ENCODE measurements at places on chromosomes 11 and 22. TPM values are rescaled to one million over a fixed set of nuclear protein-coding genes. Genes with fewer than 3 reads are reported as not detected.

- no peak for DNase-seq
Measured at GRCh38 chr11:130157101-130157500, 2.5 kb upstream of the ST14 start.

DNA sequence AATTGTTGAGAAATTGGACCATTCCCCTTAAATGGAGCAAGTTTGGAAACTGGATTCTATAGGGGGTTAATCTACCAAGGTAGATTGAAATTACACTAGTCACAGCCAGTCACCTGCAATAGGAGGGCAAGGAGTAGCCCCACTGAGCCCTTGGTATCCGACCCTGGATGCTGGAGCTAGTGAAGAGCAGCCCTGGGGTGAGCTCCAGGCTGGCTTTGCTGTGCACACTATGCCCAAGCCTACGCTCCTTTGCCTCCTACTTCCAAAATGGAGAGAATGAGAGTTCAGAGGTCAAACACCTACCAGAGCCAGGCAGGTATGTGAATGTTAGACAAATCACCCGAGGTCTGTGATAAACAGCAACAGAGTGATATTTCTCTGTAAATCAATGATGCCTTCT, 23.7 kb downstream of the SNU13 start:
- no peak for DNase-seq

DNA sequence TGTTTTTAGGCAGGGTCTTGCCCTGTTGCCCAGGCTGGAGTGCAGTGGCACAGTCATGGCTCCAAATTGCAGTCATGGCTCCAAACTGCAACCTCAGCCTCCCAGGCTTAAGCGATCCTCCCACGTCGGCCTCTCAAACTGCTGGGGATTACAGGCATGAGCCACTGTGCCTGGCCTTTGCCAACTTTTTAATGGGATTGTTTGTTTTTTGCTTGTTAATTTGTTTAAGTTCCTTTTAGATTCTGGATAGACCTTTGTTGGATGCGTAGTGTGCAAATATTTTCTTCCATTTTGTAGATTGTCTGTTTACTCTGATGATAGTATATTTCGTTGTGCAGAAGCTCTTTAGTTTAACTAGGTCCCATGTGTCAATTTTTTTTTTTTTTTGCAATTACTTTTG, 10.0 kb upstream of the SCGB1D1 start:
- no peak for DNase-seq

- DNase-seq, result no peak
Measured at GRCh38 chr11:101915791-101916291, 481 bp downstream of the ANGPTL5 start.

DNA sequence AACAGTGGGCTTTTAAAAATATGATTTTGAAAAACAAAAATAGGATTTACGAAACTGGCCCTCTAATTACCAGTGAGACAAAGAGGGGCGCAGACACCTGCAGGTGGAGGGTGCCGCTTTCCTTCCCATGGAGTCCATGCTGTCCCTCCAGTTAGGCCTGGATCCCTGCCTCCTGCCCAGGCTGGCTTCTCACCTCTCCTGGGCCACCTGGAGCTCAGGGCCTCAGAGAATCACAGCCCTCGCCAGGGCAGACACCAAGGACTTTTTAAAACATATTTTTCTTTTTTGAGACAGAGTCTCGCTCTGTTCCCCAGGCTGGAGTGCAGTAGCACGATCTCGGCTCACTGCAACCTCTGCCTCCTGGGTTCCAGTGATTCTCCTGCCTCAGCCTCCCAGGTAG, 1437.2 kb downstream of the TBC1D22A start:
- DNase-seq, result peak; percentile 11

DNA sequence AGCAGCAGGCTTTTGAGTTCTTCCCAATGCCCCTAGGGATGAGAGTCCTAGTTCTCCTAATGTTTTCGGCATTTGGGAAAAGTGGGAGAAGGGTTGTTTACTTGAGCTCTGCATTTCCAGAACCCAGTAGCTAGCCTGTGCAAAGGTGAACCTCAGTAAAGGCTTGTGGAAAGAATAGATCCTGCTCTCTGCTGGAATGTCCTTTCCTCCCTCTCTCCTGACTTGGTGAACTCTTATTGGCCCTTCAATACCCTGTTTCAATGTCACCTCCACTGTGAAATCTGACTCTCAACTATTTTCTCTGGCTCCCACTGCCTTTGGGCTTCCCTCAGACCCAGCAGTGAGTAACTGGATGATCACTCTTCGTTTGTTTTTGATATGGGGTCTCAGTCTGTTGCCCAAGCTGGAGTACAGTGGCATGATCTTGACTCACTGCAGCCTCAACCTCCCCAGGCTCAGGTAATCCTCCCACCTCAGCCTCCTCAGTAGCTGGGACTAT, 2.4 kb upstream of the UVRAG start:
- no peak for DNase-seq

DNA sequence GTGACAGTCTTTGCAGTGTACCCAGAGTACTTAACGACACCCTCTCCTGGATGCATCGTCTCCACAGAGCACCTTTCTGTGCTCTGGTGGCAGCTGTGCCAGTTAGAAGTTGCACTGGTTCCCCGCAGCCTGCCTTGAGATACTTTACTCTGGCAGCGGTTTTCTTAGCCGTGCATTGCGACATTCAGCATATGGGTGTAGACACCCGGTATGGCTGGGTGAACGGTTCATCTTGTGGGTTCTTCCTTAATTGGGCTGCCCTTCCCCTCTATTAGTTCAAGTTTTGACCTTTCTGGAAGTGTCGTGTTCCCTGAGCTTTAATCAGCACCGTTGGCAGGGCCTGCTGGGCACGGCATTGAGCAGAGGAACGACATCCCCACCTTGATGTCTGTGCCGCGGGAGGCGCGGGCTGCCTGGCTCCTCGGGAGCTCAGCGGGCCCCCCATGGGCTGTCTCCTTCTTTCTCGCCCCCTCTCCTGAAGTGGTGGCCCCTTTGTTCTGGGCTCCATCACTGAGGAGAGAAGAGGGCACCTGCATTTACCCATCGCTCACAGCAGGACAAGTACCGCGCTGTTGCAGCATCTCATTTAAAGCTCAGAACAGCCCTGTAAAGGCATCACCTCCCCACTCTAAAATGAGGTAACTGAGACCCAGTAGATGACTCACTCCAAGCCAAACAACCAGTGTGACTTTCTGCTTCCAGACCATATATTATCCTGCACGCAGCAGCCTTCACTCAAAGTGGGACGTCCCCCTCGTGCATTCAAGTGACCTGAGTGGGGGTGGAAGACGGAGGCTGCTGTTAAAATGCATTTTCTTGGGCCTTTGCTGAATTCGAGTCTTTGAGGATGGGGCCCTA, 13.3 kb downstream of the FAM83F start:
- DNase-seq, result no peak

- no peak for DNase-seq
Measured at GRCh38 chr11:64028398-64029115, 7.2 kb upstream of the FLRT1 start.

- DNase-seq, result peak; percentile 33
Measured at GRCh38 chr11:2459016-2459725, 14.4 kb downstream of the KCNQ1 start.

DNA sequence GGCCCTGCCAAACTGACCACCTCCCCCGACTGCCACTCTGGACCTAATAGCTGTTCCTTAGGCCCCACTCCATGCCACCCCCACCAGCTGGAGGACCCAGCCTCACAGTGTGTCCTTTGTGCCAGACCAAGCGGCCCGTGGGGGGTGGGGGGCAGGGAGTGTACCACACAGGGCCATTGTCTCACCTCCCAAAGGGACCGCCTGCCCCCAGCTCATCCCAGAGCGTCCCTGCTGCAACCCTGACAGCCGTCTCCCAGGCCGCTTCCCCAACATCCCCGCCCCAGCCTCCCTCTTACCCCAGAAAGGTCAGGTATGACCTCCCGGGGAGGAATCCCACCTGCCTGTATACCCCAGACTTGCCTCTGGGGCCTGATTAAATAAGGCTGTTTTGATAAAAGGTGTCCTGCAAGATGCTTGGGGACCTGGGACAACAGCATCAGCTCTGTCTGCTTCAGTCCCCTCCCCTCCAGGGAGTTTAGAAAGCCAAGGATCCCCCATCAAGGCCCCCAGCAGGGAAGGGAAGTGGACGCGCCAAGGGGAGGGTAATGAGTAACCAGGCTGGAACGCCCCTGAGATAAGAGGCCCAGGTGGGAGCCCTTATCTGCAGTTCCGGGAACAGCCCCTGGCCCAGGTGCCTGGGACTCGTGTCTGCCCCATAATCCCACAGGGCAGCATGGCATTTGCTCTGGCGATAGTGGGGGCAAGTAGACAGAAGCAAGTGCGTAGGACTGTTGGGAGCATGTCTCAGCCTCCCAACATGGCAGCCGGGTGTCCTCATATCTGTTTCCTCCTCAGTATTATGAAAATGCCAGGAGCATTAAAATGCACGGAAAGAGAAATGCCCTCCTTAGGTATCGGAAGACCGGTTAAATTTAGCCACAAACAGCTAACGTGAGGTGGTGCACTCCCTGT, 9.0 kb downstream of the CDC42EP1 start:
- peak; percentile 90 for DNase-seq

DNA sequence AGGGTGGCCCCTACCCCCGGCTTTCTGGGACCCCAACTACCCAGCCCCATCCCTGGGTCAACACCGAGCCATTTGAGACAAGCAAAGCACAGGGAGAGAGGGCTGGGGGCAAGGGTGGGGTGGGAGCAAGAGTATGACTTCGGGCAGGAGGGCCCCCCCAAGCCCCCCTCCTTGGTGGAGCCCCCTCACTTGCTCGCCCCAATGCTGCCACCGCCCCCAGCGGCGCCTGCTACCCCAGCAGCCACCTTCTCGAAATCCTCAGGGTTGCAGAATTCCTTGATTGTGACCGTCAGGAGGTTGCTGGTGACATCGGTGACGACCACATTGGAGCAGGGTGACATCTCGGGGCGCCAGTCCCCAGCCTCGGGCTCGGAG, 6.0 kb downstream of the CBX6 start:
- DNase-seq, result no peak

- no peak for DNase-seq
Measured at GRCh38 chr11:103109818-103110388, 677 bp downstream of the DYNC2H1 start.

DNA sequence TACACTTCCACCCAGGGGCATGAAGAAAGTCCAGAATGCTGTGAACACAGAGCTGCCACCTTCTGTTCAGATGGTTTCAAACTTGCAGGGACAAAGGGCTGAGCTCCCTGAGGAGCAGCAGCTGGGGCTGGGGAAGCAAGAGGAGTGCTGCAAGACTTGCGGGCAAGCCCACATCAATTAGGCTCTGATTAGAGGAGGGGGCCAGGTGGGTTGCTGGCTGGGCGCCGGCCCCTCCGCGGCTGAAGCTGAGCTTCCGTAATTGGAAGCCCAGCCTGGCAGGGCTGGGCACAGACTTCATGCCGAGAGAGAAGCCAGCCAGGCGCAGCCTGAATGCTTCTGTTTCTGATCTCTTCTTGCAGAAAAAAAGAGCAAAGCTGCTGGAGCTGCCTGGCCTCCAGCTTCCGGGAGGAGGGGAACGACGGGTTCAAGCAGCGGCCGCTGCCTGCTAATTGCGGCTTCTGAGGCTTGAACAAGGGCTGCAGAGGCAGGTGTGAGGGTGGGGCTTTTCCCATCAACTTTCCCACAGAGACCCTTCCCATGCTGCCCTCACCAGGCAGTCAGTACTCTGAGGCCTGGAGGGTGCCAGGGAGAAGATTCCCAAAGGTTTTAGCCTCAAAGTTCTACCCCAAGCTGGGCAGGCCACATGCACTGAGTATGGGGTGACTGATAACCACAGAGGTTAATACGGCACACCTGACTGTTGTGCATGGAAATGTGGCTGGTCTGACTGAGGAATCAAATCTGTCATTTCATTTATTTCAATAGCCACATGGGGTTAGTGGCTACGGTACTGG, 91.1 kb upstream of the LMO1 start:
- no peak for DNase-seq

DNA sequence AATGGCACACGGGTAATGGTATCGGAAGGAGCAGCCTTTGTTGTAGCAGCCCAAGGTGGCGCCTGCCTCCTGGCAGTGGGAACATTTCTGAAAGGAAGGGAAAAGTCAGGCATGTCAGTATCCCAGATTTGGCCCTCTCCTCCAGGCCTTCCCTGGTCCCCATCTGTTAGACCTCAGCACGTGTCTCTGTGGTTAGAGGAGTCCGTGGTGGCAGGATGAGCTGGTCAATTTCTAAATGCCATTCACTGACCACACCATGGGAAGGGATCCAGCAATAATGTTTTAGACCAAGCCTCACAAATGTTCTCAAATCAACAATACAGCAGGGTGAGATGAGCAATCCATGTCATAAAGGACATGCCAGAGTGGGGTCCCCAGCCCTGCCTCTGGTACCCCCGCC, 49.0 kb upstream of the CYP2D6 start:
- DNase-seq, result no peak

- no peak for DNase-seq
Measured at GRCh38 chr11:33160587-33160986, 693 bp downstream of the CSTF3 start.

DNA sequence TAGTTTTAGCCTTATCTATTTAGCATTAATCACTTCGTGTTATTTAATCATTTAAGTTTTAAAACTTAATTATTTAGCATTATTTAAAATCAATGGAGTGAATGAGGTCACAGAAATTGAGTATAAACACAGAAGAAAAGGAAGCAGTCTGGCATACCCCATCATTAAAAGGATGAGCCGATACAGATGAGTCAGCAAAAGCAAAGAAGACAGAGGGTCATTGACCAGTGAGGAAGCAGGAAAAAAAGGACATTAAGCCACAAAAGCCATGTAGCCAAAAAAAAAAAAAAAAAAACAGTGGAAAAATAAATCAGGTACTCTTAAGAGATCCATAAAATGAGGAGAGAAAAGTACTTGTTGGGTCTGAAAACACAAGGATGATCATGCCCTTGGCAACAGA, 71.5 kb downstream of the TYR start:
- no peak for DNase-seq

DNA sequence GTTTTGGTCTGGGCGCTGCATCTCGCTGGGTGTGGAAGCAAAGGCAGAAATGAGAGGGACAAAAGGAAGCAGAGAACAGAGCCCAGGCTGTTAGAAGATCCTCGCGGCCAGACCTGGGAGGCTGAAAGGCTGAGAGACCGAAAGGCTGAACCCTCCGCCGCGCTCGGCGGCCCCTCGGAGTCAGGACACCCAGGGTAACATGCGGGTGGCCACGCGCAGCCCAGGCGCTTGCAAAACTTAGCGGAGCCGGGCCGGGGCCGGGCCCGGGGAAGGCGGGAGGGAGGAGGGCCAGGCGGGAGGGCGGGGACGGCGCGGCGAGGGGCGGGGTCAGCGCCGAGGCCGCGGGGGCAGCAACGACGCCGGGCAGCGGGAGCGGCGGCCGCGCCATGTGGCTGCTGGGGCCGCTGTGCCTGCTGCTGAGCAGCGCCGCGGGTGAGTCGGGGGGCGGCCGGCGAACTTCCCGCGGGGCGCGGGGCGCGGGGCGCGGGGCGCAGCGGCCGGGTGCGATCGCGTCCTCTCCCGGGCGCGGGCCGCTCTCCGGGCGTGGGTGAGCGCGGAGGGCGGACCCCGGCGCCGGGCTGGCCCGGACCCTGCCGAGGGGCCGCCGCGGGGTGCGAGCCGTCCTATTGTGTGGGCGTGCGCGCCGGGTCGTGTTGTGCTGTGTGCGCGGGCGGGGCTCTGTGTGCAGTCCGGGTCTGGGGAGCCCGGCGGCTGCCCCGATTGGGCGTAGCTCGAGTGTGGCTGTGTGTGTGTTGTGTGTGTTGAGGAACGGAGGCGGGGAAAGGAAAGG, at the start of gene LDLRAD3:
Gene LDLRAD3 (plus strand): TSS at position 350 of the 790 bp plus-strand sequence. CDS start 37 bp downstream, at position 387.
- peak; percentile 80 for DNase-seq

PRRG4 gene
- total RNA-seq, result 12.2 TPM

PNPLA3 gene
- 72.1 TPM for total RNA-seq

EFEMP2 gene
- 6.0 TPM for total RNA-seq
